ENCODE measurements at places on chromosomes 2 and 18.

DNA sequence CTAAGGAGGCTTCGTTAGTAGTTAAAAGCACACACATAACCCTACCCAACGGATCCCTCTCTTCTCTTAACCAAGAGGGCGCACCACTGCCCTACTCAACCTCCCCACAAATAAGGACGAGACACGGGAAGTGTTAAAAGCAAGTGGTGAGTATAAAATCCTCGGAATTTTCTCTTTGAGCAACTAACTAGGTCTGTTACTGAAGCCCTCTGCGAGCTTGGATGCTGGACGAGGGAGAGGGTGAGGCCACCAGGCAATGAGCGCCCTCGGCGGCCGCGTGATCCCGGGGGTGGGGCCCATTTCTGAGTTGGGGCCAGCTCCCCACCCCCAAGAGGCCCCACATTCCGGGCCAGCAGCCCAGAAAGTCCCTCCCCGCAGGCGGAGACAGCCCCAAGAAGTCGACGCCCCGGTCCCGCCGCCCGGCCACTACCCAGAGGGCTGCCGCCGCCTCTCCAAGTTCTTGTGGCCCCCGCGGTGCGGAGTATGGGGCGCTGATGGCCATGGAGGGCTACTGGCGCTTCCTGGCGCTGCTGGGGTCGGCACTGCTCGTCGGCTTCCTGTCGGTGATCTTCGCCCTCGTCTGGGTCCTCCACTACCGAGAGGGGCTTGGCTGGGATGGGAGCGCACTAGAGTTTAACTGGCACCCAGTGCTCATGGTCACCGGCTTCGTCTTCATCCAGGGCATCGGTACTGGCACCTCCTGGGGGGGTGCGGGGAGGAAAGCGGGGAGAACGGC is at the start of gene CYBRD1:
Gene CYBRD1 (plus strand): TSS at position 423 of the 736 bp plus-strand sequence. CDS start 72 bp downstream, at position 495.
- no peak for DNase-seq

DNA sequence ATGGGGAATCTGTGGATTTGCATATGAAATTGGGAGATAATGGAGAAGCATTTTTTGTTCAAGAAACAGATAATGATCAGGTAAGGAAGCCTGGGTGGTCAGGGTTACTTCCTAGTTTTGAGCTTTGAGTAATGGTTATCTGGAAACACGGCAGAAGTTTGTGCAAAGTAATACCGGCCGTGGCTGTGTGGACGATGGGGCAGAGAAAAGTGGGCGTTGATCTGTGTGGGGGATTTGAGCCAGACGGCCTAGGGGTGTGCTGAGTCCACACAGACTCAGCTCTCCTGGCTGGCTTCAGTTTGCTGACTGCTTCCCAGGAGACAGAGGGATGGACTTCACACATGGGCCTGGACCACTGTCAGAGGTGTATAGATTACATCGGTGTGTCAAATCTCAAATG is 21.3 kb downstream of the LPIN1 start:
- DNase-seq: no peak

DNA sequence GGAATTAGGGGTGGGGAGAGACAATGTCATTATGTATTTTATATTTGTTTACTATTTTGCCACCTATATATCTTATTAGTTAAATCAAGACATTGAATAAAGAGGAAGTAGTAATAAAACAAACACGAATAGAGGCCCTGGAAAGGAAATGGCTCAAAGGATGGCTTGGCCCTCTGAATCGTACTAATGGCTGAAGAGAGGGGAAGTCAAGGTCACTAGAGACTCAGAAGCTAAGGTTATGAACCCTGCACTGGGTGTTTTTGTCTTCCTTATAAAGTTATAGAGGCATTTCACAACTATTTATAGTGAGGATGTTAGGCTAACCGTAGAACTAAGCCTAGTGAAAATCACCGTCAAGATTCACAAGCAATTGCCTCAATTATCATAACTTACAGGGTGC is 685.9 kb downstream of the ARHGAP15 start:
- no peak for DNase-seq

DNA sequence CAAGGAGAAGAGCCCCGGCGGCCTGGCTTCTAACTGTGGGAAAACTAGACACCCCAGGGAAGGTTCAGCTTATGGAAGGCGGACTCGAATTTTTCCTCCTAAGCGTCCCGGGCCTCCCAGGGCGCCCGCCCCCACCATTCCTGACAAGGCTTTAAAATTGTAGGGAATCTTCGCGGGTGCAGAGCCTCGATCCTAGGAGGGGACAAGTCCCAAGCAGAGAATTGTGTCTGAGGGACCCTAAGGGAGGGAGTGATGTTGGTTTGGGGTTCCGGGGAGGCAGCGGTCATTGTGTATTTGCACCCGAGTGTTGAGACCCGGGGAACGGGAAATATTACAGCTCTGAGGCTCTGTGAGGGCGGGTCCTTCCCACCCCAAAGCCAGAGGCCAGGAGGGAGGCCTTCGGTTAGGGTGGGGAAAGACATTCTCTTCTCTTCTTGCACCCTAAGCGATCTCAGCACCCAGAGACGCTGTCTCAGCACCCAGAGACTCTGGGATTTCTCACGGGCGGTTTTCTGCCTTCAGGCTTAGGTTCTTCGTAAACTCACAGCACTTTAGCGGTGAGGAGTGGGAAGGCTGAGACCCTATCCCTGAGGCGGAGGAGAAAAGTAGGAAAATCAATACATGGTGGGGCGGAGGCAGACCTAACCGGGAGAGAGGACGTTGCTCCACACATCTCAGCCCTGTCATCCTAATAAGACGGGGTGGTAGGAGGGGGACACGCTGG is 7.6 kb downstream of the OSR1 start:
- no peak for DNase-seq

All from CD4-positive, alpha-beta T cell treated with Interleukin-21 for 1 hour (primary cell).